Activated CD4-positive, alpha-beta T cell treated with anti-CD3 and anti-CD28 coated beads, Interleukin-2, amount 50 U/mL, for 1 hour (primary cell): ENCODE measurements at places on chromosomes 11 and 22.

- no peak for DNase-seq
Measured at GRCh38 chr11:104997288-104997687, 25.7 kb downstream of the CASP5 start.

- no peak for DNase-seq
Measured at GRCh38 chr11:120642196-120642894, 130.8 kb downstream of the GRIK4 start.

DNA sequence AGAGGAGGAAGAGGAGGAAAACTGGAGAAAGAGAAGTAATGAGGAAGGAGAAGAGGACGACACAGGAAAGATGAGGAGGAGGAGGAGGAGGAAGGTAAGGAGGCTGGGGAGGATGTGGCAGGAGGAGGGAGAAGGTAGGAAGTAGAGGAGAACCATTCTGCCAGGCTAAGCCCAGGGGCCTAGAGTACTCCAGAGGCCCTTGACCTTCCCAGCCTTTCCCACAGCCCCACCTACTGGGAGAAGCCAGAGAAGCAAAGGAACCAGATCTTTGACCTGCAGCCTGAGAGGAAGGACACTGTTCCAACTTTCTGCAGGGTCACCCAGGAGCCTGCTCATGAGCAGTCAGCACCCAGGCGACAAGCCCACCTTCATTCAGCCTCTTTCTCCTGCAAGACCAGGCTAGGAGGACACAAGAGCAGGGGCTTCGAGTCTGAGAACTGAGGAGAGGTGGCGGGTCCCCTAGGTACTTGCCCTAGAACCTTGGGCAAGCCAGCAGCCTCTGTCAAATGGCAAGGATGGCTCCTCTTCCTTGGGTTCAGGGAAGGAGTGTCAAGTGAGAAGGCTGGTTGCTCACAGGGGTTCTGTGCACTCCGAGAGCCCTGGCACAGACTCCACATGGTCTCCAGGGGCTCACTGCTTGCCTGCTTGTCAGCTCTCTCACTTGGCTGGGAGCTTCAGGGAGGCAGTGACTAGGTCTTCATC is 27.9 kb upstream of the OAF start:
- DNase-seq: no peak

DNA sequence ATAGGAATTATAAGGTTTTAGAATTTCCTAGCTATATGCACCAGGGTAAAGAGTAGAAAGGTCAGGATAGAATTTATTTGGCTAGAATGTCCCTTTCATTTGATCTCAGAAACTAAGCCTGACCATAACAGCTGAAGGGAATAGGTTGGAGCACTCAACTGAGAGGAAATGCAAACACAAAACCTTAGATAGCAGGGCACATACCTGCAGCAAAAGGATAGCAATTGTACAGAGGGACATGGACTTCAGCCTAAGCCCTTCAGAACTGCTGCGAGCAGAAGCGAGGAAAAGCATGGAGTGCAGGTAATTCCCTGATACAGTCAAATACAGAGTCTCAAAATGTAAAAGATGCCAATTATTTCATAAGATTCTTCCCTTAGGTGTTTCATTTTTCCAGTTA is 211.0 kb upstream of the DDI1 start:
- DNase-seq: no peak

DNA sequence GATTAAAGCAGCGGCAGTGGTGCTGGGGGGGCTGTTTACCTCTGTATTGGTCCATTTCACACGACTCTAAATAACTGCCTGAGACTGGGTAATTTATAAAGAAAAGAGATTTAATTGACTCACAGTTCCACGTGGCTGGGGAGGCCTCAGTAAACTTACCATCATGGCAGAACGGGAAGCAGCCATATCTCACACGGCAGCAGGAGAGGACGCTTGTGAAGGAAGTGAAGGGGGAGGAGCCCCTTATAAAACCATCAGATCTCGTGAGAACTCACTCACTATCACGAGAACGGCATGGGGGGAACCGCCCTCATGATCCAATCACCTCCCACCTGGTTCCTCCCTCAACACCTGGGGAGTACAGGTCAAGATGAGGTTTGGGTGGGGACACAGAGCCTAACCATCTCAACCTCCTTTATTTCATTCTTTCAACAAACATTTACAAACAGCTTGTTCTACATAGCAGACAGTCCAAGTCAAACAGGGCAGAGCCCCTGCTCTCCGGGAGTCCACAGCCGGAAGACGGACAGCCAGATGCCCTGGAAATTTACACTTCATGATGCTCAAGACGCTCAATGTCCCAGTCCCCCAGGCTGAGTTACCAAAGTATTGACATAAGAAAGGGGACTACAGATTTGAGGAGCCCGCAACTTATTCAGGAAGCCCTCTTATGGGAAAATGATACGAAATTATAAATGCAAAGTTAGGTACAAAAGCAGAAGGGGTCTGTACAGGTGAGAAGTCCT is 26.3 kb upstream of the HMGXB4 start:
- DNase-seq: no peak
